ENCODE measurements at places on chromosomes 6 and 20. TPM values are rescaled to one million over a fixed set of nuclear protein-coding genes. Genes with fewer than 3 reads are reported as not detected.

DNA sequence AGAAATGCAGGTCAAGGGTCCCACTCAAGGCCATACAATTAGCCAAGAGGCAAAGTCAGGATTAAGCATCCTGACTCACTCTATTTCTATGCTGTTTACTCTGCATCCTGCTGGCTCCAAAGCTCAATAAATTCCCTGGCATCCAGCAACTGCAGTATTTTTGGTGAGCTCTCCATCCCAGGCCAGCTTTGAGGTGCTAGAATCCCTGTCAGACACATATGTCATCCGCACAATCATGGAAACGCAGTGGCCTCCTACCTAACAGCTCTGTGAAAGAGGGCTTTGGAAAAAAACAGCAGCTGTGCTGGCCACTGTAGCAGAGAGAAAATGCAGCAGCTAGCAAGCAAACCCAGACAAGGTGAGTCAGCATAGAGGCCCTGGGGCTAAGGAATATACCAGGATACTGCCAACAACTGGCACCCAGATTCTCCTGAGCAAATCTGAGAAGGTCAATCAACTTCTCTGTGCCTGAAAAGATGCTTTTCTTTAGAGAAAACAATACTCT is 58.4 kb downstream of the ANKEF1 start:
- no peak for DNase-seq

GRCh38 chr6:166162599-166163342 is 4.9 kb downstream of the TBXT start:
- peak; percentile 63 for DNase-seq

- no peak for DNase-seq
Measured at GRCh38 chr6:90004511-90004910, 110.2 kb downstream of the GJA10 start.

GRCh38 chr6:35831257-35832007 is 26.3 kb downstream of the LHFPL5 start:
- DNase-seq, result no peak

Gene PXDC1
- total RNA-seq, result not detected

- DNase-seq, result no peak
Measured at GRCh38 chr6:38509713-38510112, 130.0 kb downstream of the BTBD9 start.

DNA sequence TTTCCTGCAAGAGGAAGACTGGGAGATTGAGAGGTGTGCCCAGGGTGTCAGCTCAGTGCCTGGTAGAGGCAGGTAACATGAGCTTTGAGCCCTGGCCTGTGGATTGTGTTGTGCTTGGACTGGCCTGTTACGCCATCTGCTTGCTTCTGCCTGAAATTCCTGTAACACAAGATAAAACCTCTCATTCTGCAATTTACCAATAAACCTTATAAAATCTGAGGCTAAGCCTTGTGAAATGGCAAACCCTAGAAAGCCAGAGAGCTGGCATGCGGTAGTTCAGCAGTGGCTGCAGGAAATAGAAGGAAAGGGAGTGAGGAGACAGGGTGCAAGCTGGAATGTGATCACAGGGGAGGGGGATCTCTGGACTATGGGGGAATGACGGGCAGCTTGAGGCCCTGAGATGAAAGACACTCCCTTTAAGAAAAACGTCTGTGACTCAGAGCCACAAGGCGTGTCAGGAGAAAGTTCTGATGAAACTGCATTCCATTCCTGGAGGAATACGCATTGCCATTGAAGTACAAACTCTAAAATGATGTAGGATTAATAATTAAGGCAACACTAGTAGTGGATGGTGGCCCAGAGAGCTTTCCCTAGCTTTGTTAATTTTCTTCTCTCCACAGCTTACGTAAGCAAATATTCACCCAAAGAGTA is 26.3 kb upstream of the TFAP2A start:
- DNase-seq, result no peak
